ENCODE measurements at places on chromosomes 16 and 17. TPM values are rescaled to one million over a fixed set of nuclear protein-coding genes. Genes with fewer than 3 reads are reported as not detected.
A peak's percentile ranks its signal among the peaks of the same experiment; 100 is the strongest.

The KRTAP4-6 gene
- polyA plus RNA-seq: not detected

The CCL22 gene
- not detected for polyA plus RNA-seq

The SRCIN1 gene
- polyA plus RNA-seq: not detected

The RNF43 gene
- not detected for polyA plus RNA-seq

The PLA2G10 gene
- polyA plus RNA-seq: not detected

The CSH2 gene
- not detected for polyA plus RNA-seq

The CTRB2 gene
- polyA plus RNA-seq: not detected

The CD300H gene
- not detected for polyA plus RNA-seq

The USP43 gene
- 0.23 TPM for polyA plus RNA-seq

- no peak for DNase-seq
Observed at GRCh38 chr17:72311004-72311403, 190.2 kb downstream of the SOX9 start.

GRCh38 chr16:84080378-84080777 lies 36.4 kb downstream of the MBTPS1 start:
- no peak for DNase-seq

- no peak for DNase-seq
Observed at GRCh38 chr17:77504652-77505155, 363.9 kb downstream of the SEC14L1 start.

GRCh38 chr16:14111713-14112538 lies 40.8 kb downstream of the MRTFB start:
- DNase-seq: no peak

- no peak for DNase-seq
Observed at GRCh38 chr17:8360260-8360659, 16.2 kb downstream of the KRABD2 start.

GRCh38 chr16:12458591-12459358 lies 344.9 kb downstream of the CPPED1 start:
- no peak for DNase-seq

DNA sequence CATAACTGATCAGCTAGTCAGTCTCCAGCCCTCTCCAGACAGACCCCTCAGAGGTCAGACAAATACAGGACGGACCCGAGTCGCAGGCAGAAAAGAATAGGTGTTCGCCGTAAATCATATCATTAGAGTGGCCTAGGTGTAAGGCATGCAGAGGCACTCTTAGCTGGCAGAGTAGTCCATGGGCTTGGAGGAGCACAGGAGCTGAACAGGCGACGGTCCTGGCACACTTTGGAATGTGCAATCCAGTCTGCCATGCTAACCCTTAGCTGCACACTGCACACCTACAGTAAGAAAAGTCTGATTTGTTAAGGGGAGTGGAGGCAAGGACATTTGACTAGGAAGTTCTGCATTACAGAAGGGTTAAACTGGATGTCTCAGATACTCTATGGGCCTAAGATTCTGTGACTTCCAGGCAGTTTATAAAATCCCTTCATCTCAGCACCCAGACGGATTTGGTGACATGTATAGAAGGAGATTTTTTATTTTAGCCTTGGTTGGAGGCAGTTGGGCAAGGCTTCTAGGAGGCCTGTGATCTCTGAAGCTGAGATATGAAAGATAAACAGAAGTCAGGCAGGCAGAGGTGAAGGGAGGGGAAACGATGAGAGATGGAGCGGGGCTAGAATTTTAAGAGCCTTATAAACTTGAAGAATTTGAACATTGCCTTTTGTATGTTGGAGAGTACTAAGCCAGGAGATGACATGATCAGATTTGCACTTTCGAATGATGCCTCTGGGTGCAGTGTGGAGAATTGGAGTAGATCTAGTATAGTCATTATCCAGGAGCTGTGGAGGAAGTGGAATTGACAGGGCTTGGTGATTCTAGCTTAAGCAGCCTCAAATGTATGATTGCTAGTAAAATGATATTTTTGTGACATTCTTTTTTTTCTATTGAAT lies 34.6 kb upstream of the SLC5A11 start:
- no peak for DNase-seq

- no peak for DNase-seq
Observed at GRCh38 chr16:11256661-11257130, 692 bp upstream of the SOCS1 start.

- no peak for DNase-seq
Observed at GRCh38 chr16:73735954-73736353, 560.7 kb upstream of the PSMD7 start.

GRCh38 chr17:17930674-17931073 lies 41.5 kb downstream of the TOM1L2 start:
- DNase-seq: no peak

- no peak for DNase-seq
Observed at GRCh38 chr16:80903616-80904015, 99.2 kb upstream of the CDYL2 start.

- DNase-seq: no peak
Observed at GRCh38 chr17:12665263-12666210, at the start of gene MYOCD. Gene MYOCD, plus strand, starts transcription at chr17:12665890. Its CDS starts 299 bp downstream, at chr17:12666189.

- DNase-seq: no peak
Observed at GRCh38 chr16:15942931-15943690, 6.3 kb upstream of the ABCC1 start.

DNA sequence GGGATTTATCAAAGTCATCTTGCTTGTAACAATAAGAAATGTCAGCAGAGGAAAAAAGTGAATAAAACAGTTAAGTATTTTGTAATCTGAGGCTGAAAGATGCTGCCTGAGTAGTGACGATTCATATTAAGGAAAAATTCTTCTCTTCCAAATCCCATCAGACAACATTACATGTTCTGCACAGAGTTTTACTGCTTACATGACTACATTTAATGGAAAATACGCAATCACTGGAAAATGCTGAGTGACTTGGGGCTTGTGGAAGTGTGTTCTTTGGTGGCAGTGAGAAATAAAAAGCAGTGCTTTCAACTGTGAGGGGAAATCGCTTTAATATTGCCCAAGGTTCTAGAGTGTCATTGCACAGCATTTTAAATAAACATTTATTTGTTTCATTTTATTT lies 1025.2 kb upstream of the GOT2 start:
- DNase-seq: no peak

- DNase-seq: no peak
Observed at GRCh38 chr17:4980644-4981216, 6.7 kb downstream of the CAMTA2 start.

DNA sequence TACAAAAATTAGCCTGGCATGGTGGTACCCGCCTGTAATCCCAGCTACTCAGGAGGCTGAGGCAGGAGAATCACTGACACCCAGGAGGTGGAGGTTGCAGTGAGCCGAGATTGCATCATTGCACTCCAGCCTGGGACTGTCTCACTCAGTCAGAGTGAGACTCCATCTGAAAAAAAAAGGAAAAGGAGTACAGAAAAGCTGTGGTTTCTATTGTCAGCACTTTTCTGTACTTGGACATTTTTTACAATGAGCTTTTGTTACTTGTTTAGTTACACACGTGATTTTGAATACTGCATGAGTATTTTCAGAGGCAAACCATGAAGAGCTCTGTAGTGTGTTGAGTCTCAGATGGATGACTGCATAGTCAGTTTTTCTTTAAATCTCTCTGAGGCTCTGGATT lies 26.3 kb downstream of the ZC3H18 start:
- no peak for DNase-seq

GRCh38 chr16:27928542-27928941 lies 135.0 kb downstream of the GSG1L start:
- no peak for DNase-seq

DNA sequence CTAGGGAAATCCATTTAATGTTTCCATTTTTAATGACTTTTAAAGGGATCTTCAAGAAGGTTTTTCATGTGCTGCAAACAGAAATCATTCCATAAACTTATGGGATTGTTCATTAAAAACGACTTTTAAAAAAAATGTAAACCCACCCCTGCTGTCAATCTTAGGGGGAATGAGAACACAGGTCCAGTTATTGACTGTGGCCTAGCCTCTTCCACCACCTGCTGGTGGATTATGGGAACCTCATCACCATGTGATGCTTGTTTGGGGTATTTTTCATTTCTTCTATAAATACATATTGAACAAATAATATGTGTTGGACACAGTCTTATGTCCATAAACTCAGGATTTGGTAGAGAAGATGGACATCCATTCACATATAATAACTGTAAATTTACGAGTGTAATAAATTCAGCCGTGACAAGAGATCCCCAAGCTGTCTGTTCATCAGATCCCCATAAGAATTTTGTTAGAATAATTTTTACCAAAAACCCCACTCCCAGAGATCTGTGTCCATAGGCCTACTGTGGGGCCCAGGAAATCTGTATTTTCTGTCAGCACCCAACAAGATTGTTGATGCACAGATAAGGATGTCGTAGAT lies 42.0 kb upstream of the TMC5 start:
- DNase-seq: peak; percentile 1

GRCh38 chr17:1732241-1732832 lies 7.8 kb downstream of the WDR81 start:
- DNase-seq: no peak

DNA sequence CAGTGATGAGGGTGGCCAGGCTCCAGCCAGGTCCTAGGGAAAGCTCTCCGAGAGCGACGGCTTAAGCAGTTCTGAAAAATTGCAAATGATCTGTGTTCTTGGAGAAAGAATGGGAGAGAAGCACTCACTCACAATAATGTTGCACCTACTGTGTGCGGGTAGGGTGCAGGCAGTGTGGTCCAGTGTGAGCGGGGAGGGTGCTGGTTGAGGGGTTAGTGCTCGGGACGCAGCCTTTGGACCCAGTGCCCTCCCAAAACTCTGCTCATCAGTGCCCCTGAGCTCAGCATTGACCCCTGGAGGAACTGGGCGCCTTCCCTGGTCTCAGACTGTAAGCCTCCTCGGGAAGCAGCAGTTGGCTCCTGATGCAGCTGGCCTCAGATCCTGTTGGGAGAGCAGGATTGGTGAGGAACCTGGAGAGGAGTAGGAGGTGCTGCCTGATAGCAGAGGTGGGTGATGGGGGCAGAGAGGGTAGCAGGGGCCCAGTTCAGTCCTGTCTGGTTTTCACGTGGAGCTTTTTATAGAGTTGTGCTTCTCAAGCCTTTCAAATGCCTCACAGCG lies 23.6 kb upstream of the ZNF750 start:
- DNase-seq: no peak
